ENCODE measurements at places on chromosomes 6 and 20. TPM values are rescaled to one million over a fixed set of nuclear protein-coding genes. Genes with fewer than 3 reads are reported as not detected.

LY86 gene
- total RNA-seq: not detected

RHAG gene
- total RNA-seq: not detected

RBL1 gene
- total RNA-seq: 10.7 TPM

EDN1 gene
- total RNA-seq: 1.2 TPM

HLA-DPA1 gene
- not detected for total RNA-seq

COL9A3 gene
- not detected for total RNA-seq

MCHR2 gene
- total RNA-seq: not detected

SIRPB1 gene
- total RNA-seq: 10.4 TPM

NHSL1 gene
- total RNA-seq: 2.5 TPM

C20orf202 gene
- not detected for total RNA-seq

GFRAL gene
- not detected for total RNA-seq

CLPSL2 gene
- total RNA-seq: not detected

ULBP1 gene
- total RNA-seq: 0.64 TPM

SAMD10 gene
- 1.2 TPM for total RNA-seq

TCEA2 gene
- total RNA-seq: 90.0 TPM

ALDH5A1 gene
- total RNA-seq: 11.3 TPM

DPPA5 gene
- total RNA-seq: not detected

POPDC3 gene
- total RNA-seq: 161 TPM

HSP90AB1 gene
- total RNA-seq: 807 TPM

GPSM3 gene
- 3.4 TPM for total RNA-seq

NKX2-2 gene
- not detected for total RNA-seq

ARFGAP1 gene
- total RNA-seq: 139 TPM

ZFP57 gene
- not detected for total RNA-seq

PI16 gene
- total RNA-seq: not detected

PRND gene
- total RNA-seq: not detected

C6orf47 gene
- 12.4 TPM for total RNA-seq

TRIM31 gene
- total RNA-seq: 3.0 TPM

CRISP2 gene
- not detected for total RNA-seq

XPO5 gene
- 39.2 TPM for total RNA-seq

TRIM10 gene
- total RNA-seq: not detected

TDRD6 gene
- not detected for total RNA-seq

TCF15 gene
- not detected for total RNA-seq

UST gene
- total RNA-seq: 0.37 TPM

MAP1LC3A gene
- total RNA-seq: not detected

HSPA12B gene
- not detected for total RNA-seq

RBPJL gene
- total RNA-seq: not detected

C6orf141 gene
- total RNA-seq: not detected

GPR6 gene
- not detected for total RNA-seq

GOPC gene
- total RNA-seq: 8.0 TPM

XKR7 gene
- 8.1 TPM for total RNA-seq

Measured in Caki2 (cell line).